ENCODE measurements at places on chromosomes 5 and 9.
A peak's percentile ranks its signal among the peaks of the same experiment; 100 is the strongest.

DNA sequence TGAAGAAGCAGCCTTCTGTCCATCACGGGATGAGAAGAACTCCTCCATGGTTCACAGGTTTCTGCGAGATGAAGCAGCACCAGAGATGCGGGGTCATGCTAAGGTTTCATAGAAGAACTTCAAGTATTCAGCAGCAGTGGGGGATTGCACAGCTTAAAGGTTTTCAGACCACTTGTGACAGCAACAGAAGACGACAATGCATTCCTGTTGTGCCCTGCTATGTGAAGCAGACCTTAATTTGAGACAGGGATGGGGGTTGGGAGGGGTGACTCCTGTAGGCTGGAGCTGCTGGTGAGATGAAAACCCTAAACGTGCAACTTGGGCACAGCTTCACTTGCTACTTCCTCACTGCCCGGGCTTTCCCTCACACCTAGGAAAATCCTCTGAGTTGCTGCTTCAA lies 256.0 kb downstream of the SLIT3 start:
- DNase-seq, result no peak

GRCh38 chr5:68169903-68170302 lies 45.7 kb upstream of the PIK3R1 start:
- DNase-seq, result no peak

GRCh38 chr9:37914701-37915358 lies 10.9 kb upstream of the SLC25A51 start:
- DNase-seq, result no peak

GRCh38 chr9:78064075-78064474 lies 32.5 kb upstream of the GNAQ start:
- no peak for DNase-seq

DNA sequence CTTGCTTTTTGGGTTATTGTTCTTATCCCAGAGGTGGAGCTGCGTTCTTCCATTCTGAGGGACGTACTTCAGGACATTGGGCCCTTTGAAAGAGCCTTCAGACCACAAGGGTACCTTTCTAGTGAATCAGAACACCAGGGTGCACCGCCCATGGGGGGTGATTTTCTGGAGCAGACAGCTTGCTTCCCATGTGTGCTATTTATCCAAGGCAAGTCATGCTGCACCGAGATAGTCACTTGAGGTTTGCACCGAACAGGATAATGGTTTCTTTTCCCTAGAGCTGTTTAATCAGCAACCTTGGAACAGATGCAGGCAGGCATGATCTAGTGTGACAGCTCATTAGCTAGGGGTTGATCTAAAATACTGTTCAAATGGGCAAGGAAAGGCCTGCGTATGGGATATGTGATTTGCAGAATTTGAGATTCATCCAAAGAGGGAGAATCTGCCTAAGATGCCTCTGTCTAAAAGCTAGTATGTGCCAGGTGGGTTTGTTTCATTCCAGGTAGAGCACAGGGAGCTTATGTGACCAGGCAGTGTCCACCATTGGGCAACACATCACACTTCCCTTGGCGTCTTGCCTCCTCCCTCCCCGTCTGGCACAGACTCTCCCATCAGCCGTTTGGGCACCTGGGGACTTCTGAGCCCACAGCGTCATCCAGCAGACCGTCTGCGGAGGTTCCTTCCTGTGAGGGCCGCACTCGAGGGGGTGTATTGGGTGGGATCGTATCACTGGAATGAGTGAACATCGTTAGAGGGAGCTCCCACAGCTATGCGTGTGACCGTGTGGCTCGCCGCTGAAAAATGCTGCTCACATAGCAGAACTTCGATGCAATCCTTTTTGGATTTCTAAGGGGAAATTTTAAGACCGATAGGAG lies 23.0 kb downstream of the ABL1 start:
- DNase-seq, result no peak

DNA sequence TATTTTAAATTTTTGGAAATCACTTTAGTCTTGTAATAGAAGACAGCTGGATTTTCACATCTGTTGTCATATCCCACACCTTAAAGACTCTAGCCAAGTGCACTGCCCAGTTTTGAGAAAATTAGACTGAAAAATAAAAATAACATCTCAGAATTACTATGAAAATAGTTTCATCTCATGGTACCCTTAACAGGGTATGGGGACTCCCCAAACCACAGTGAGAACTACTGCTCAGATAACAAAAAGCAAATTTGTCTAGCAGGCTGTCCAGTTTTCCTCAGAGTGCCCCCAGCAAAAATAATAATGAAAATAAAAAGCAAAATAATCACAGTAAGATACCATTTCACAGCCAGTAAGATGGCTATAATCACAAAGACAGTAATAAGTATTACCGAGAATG lies 6.5 kb downstream of the UBQLN1 start:
- no peak for DNase-seq

DNA sequence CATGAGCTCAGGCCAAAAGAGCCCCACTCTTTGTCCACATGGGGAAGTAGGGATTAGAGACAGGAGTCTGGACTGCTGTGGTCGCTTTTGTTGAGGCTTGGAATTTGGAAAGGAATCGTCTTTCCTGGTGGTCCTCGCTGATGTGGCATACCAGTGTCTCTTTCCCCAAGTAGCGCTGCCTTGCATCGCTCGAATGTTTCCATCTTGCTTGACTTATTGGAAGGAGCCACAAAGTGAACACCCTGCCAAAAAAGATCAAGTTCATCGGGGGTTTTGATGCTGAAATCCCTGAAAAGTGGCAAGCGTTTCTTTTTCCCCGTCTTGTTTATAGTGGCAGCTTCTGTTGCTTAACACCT lies 161.3 kb downstream of the MACROH2A1 start:
- DNase-seq, result no peak

GRCh38 chr5:98769959-98770208 lies 3.6 kb upstream of the RGMB start:
- DNase-seq, result peak; percentile 63

DNA sequence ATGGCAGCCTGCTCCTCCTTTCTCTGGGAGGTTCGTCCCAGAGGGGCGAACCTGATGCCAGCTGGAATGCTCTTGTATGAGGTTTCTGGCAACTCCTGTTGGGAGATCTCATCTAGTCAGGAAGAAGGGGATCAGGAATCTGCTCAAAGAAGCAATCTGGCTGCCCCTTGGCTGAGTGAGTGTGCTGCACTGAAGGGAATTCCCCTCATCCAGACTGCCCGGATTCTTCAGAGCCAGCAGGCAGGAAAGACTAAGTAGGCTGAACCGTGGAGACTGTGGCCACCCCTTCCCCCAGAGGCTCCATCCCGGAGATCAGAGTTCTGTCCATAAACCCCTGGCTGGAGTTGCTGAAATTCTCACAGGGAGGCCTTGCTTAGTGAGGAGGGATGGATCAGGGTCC lies 476.0 kb downstream of the CSNK1G3 start:
- DNase-seq, result no peak

GRCh38 chr9:107866711-107867311 lies 377.2 kb upstream of the KLF4 start:
- no peak for DNase-seq

- DNase-seq, result no peak
These were observed 379.0 kb downstream of the GLIS3 start for GRCh38 chr9:3920604-3921582.

- DNase-seq, result no peak
These were observed 125.6 kb upstream of the DMRT1 start for GRCh38 chr9:715743-716400.

DNA sequence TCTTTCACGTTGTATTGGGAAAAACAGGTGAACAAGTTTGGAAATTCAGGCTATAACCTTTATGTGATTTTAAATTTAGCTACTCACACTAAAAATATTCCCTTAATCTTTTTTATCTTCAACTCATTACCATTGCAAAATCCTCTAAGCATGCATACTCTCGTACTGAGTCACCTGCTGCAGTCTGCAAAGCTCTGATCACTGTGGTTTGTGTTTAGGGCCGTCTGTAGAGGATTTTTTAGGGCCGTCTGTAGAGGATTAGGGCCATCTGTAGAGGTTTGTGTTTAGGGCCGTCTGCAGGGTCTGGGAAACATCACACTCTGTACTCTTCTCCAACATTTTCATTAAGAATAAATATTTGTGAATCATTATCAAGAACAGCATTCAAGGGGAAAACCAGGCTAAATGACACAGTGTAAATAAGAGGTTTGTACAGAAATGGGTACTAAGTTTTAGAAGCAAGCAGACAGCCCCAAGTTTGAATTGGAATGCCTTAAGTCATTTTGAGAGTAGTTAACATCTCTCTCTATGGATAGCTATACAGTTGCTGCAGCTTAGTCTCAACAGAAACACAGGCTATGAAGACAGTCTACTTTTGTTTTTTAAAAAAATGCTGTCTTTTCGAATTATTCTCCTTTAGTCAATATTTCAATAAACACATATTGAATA lies 155.0 kb upstream of the TSLP start:
- no peak for DNase-seq

GRCh38 chr5:62260513-62260912 lies 45.5 kb upstream of the KIF2A start:
- DNase-seq, result peak; percentile 1

GRCh38 chr5:159082474-159082873 lies 17.2 kb downstream of the EBF1 start:
- DNase-seq, result no peak

- no peak for DNase-seq
These were observed 1185.5 kb upstream of the CDH18 start for GRCh38 chr5:21173526-21173925.

GRCh38 chr9:137485343-137486140 lies 26.4 kb upstream of the NSMF start:
- DNase-seq, result peak; percentile 87

DNA sequence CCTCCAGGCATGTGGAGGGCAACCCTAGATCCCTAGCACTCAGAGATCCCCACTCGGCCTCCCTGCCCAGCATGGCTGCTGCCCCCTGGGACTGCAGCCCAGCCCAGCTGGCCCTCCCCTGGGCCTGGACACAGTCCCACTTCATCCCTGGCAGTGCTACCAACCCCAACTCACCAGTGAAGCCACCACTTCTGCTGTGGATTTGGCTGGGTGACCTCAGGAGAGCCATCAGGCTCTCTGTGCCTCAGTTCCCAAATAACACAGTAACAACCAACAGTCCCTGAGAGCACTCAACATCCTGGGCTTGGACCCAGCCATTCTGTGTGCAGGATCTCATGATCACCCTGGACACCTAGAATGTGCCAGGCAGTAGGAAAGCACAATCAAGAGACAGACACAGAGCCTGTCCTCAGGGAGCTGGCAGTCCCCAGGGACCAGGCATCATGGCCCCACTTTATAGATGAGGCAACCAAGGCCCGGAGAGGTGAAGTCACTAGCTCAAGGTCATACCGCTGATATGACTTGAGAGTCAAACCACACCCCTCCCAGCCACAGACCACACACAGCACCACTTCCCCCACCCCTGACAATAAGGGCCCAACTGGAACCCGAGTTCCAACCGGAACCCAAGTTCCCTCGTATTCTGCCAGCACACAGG lies 4.7 kb upstream of the PSMB7 start:
- DNase-seq, result no peak

DNA sequence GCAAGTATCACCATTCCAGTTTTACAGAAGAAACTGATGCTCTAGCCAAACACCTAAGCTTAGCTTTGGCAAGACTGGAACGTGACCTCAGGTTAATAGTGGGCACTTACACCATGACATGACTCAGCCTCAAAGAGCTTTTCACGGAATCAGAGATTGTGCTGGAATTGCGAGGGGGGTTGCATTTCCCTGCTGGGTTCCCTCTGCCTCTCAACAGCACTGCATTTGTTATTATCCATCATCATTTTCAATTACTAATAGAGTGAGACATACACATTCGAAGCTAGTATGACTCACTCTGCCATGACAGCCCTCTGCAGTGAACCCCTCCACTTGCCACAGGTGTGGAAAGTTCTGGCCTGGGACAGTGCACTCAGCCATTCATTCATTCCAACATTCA lies 8.0 kb downstream of the SPOCK1 start:
- no peak for DNase-seq

- DNase-seq, result no peak
These were observed 131.9 kb downstream of the CAAP1 start for GRCh38 chr9:26760675-26761074.

GRCh38 chr9:85118990-85119755 lies 449.6 kb downstream of the NTRK2 start:
- DNase-seq, result no peak

GRCh38 chr9:4973902-4974301 lies 11.2 kb upstream of the JAK2 start:
- DNase-seq, result no peak

DNA sequence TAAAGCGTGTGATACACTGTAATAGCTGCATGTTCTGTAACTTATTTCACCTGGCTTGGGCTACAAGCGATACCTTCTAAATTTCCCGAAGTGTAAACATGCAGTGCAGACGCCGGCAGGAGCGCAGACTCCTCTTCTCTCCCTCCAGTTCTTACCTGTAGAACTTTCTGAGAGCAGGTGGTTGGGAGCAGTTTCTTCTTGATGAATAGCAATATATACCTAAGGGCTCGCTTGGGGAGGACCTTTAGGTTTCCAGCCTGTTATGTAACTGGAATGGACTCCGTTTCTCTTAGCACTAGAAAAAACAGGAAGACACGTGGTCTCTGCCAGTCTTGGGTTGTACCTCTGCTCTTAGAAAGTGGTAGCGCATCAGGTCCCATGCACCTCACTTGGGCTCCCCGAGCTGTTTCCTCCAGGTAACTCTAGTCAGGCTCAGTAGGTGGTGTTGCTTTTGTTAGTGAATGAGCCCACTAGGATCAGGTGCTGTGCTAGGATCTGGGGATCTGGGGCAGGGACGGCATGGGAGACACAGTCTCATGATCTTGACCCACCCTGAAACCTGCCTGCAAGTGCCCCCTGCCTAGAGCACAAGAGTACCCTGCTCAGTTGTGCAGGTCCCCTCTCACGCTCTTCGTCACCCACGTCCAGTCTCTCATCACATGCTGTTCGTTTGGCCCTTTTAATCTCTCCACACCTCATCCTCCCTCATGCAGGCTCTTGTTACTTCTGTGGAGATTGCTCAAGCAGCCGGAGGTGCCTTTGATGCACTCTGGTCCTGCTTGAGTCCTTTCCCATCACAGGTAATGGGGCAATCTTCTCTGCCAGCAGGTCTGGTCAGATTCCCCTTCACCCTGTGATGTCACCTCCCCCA lies 2.8 kb downstream of the TENT4A start:
- peak; percentile 6 for DNase-seq

- no peak for DNase-seq
These were observed 440.7 kb downstream of the DMAC1 start for GRCh38 chr9:7358876-7359275.

DNA sequence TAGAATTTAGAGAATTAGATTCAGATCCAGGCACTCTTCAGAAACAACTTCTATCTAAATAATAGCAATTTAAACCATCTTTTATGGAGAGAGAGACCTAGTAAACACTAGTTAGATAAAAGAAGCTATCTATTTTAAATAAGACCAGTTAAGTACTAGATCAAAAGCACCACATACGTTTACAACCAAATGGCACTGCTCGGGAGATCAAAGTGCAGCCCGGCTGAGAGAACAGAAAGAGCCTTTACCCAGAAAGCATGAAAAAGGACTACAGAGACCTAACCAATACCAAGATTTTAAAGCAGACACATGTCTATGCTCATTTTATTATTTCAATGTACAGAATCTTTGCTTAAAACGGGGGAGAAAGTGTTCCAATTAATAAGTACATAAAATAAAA lies 30.8 kb downstream of the LIX1 start:
- no peak for DNase-seq

- DNase-seq, result no peak
These were observed 234.3 kb downstream of the NR3C1 start for GRCh38 chr5:143168921-143169810.
